ENCODE measurements at places on chromosomes 1 and 21.

GRCh38 chr1:81590171-81590570 lies 210.6 kb upstream of the ADGRL2 start:
- no peak for DNase-seq

GRCh38 chr1:28507247-28507645 lies 1.4 kb downstream of the RCC1 start:
- DNase-seq: no peak

- DNase-seq: no peak
These were observed 62.4 kb downstream of the CD247 start for GRCh38 chr1:167455786-167456446.

- DNase-seq: no peak
These were observed 14.9 kb upstream of the RAB42 start for GRCh38 chr1:28577052-28577678.

- DNase-seq: no peak
These were observed 35.1 kb upstream of the DIP2A start for GRCh38 chr21:46423546-46424038.

DNA sequence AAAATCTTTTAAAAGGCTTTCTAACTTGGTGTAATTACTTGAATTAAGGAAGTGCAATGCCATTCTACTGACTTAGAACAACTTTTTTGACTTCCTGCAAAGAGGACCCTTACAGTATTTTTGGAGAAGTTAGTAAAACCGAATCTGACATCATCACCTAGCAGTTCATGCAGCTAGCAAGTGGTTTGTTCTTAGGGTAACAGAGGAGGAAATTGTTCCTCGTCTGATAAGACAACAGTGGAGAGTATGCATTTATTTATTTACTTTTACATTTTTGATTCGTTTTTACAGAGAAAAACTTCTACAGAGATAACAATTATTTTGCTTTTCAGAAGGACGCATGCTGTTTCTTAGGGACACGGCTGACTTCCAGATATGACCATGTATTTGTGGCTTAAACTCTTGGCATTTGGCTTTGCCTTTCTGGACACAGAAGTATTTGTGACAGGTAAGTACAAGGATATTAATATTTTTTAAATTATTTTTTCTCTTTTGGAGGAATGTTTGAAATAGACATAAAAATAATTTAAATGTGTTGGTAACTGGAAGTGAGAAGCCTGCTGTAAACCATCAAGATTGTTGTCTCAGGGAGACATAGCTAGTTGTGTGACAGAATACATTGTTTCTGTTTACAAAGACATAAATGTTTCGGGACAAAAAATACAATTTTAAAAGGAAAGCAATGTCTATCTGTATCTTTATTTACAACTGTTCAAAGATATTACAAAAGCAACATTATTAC lies at the start of gene PTPRC:
TSS of gene PTPRC (plus strand) at position 147 of the 742 bp plus-strand sequence. CDS start at position 376, 229 bp downstream.
- peak; percentile 78 for DNase-seq

- DNase-seq: no peak
These were observed 777 bp downstream of the NUDT17 start for GRCh38 chr1:145846201-145846612.

DNA sequence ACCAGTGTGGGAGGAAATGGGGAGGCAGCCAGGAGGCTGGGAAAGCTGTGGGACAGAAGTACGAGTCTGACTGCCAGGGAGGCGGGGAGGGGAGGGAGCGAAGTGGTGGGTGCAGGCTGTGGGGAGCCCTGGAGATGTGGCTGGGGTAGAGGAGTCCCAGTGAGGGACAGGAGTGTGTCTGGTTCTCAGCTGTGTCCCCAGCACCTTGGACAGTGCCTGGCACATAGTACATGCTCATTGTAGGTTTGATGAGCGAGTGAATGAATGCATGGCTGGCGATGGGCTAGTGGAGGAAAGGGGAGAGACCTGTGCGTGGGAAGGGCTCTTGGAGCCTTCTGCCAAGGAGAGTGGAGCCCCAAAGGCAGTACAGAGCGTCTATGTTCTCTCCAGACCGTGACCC lies 104.1 kb downstream of the SIK1 start:
- DNase-seq: no peak

DNA sequence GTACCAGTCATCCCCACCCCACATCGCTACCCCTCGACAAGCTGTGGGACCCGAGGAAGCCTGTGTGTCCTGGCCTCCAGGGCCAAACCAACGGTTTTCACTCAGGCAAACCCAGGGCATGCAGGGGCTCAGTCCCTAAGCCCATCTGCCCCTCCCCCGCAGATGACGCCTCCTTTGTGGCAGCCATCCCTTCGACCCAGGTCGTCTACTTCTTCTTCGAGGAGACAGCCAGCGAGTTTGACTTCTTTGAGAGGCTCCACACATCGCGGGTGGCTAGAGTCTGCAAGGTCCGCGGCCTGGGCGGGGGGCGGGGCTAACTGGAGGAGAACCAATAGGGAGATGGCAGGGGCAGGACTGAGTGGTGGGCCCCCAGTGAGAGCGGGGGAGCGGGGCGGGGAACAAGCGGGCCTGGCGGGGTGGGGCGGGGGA lies 7.4 kb downstream of the SEMA4A start:
- peak; percentile 23 for DNase-seq

DNA sequence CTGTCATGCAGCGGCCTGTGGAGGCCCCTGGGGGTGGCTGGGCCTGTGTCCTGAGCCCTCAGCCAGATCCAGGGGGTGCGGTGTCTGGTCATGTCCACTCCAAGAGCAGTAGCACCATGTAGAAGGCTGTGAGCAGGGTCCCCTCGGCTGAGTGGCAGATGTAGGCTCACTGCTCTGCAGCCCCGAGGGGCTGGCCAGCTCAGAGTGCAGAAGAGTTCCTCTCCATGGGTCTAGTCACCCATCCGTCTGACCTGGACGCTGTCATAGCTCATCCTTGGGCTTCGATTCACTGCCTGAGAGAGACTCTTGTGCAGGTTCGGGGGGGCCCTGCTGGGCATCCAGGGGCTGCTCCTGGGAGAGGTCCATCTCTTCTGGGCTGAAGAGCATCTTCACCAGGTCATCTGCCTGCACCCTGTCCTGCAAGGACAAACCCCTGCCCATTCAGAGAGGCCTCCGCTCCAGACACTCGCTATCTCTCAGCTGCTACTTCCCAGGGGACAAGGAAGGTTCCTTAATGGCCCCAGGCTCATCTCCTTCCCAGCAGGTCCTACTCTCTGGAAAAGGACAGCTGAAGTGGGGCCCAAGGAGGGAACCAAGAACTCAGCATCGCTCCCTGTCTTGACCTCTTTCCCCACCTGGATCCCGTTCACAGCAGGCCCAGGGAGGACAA lies 6.5 kb upstream of the CLDN19 start:
- no peak for DNase-seq

DNA sequence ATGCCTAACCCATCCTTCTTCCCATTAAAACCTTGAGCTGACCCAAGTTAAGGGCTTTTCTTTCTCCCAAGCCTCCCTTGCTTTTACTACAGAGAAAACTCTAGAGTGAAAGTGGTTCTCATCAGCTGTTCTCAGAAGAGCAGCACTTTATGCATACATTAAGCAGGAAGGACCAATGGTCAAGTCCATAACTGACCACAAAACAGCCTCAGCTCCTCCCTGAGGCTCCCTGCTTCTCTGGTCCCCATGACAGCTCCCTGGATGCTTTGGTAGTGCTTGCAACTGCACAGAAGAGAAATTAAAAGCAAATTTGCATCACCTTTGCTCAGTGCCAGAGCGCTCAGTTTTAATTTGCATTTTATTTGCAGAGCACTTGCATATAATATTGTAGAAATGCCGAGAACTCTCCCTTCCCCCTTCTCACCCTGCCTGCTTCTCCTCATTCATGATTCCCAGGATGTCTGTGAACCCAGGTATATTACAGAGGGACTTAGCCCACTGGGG lies 56.1 kb downstream of the LMX1A start:
- no peak for DNase-seq

DNA sequence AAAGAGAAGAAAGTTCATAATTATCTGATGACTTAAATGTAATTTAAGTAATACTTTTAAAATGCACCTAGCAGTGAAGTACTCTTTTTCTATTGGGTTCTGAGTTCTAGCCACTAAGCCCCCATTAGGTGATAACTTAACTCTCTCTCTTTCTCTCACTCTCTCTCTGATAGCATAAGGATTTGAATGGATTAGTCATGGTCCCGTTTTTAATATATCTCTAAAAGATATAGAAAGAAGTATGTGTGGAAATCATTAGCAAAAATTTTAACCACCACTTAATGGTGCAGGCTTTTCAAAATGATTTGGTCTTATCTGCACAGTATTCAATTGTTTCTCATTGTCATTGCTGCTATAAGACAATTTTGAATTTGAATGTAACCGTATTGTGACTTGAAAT lies 78.2 kb downstream of the RWDD3 start:
- DNase-seq: no peak

DNA sequence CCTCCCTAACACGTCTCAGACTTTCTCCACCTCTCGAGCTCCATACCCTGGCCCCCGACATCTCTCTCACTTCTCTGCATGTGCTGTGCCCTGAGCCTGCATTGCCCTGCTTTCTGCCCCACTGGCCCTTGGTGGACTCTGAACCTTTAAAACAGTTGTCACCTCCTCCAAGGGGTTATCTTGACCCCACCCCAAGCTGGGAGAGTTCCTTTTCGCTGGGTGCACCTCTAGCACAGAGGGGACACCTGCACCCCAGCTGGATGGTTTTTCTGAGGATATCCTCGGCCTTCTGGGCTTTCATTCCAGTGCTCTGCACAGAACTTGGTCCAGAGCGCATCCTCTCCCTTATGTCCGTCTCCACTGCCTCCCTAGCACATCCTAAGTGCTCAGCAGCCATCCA lies 4.2 kb upstream of the CDCP2 start:
- DNase-seq: no peak

- DNase-seq: no peak
These were observed 38.0 kb upstream of the COL18A1 start for GRCh38 chr21:45366931-45367401.

DNA sequence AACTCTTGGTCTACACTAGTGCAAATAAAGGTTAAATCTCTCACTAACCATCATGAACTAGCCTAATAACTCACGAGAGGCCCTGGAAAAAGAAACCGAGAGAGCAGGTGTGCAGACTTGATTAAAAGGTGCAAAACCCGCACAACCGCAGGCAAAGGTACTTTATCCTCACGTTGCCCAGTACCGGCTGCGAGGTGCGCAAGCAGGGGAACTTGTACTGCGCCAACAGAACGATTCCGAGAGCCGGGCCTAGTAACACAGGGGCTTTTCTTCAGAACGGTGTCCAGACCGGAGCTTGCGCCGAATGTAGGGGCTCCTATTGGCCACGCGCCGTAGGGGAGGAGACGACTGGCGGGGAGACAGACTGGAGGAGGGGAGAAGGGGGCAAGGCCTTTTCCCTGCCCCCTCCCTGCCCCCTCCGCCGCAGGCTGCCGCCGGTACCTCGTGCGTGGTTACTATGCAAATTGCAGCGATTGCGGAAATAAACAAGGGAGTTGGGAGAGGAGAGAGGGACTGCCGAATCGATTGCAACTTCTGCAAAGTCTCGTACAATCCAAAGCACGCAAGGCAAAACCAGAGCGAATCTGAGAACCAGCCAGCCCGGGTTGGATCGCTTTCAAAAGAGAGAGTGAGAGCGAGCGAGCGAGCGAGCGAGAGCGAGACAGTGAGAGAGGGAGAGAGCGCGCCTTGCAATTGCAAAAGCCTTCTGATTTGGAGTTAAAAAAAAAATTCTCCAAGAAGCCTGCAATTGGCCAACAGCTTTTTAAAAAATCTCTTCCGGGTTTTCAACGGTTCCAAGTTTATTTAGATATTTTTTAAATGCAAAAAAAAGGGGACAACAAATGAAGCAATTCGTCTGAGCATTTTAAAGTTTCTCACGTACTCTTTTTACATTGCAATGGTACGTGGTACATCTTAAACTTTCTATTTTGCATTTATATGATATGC lies 5.4 kb upstream of the NFIA start:
- DNase-seq: peak; percentile 60

DNA sequence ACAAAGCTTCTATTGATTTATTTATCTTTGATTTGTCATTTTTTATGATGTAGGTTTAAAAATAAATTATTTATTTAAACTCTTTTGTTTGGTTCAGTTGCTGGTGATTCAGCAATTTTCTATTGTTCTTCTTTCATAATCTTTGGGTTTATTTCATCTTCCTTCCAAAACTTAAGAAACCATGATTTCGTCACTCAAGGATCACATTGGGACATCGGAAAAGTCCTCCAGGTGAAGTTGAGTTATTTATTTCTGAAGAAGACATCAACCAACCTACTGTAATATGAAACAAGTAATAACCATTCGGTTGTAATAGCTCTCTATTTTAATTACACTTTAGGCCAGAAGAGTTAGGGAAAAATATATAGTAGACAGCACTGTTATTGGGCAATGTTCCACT lies 23.0 kb upstream of the WLS start:
- DNase-seq: no peak

DNA sequence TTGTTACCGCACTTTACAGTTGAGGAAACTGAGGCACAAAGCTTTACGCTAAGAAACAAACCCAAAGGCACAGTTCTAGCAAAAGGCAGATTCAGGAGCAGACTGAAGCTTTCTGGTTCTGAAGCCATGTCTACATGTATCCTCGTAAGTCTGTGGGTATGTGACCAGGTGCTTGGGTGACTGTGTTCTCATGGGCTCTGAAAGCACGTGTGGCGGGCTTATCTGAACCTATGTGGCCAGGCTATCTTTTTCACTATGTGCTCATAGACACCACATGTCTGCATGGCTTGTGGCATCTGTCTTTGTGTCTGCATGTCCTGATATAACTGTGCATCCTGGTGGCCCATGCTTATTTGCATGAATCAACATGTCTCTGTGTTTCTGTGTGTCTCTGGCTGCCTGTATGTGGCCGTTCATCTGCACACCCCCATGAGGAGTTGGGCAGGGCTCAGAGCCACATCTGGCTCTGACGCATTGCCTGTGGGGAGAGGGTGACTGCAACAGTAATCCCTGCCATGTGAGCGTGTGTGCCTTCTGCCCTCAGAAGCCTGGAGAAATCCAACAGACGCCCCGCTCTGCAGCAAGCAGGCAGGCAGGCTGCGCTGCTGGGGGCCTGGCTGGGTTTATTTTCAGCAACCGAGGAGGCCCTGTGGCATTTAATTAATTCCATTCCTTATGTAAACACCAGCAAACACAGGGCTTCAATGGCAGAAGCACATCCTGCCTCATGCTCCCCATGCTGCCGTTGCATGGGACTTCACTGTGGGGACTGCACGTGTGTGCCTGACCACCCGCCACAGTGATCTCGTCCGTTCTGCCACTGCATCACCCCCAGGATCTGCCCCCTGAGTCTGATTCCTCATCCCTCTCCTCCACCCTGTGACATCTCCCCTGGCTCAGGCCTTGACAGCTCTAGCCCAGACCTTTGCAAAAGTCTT lies 115.4 kb downstream of the TRABD2B start:
- no peak for DNase-seq
